ENCODE measurements at places on chromosomes 2 and 18.

- no peak for DNase-seq
These were observed 375 bp downstream of the WNT10A start for GRCh38 chr2:218880859-218881594.

DNA sequence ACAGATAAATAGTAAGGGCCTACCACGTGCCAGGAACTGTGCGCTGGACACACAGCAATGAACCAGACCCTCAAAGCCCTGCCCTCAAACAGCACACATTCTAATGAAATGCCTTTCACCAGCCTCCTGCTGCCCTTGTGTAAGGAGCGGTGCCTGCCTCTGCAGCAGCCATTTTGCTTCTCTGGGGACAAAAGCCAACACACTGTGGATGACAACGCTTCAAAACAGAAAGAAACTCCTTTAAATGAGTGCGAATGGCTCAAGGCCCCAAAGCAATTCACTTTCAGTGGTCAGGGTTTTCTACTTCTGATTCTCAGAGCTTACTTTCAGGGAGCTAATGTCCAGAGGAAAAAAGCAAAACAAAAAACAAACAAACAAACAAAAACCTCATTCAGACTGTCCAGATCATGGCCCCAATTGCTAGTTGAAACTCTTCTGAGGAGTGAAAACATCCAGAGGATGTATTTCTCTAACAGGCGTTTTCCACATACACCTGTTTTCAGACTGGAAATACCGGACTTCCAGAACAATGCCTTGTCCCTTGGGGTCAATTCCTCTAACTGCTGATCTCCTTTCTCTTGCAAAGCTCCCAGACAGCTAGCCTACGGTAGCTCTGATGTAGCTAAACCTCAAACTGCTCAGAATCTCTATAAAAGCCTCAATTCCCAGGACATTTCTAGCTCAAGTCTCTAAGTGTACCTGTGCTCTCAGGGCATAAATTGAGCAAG, 323.3 kb upstream of the ZNF521 start:
- DNase-seq, result no peak

DNA sequence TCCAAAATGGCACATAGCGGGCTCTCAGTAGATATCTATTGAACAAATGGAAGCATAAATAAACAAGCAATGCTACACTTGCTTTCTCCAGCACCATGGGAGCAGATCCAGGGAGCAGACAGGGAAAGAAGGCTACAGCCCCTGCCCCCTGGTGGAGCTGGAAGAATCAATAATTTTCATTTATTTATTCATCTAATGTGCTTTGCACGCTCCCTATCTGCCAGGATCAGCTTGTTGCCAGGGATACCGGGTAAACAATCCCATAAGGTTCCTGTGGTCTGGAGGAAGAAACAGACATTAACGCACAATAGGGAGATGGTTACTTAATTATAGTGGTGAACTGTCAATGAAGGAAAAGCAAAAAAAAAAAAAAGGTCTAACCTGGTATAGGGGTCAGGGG, 40.1 kb upstream of the CLASP1 start:
- DNase-seq, result peak; percentile 54

DNA sequence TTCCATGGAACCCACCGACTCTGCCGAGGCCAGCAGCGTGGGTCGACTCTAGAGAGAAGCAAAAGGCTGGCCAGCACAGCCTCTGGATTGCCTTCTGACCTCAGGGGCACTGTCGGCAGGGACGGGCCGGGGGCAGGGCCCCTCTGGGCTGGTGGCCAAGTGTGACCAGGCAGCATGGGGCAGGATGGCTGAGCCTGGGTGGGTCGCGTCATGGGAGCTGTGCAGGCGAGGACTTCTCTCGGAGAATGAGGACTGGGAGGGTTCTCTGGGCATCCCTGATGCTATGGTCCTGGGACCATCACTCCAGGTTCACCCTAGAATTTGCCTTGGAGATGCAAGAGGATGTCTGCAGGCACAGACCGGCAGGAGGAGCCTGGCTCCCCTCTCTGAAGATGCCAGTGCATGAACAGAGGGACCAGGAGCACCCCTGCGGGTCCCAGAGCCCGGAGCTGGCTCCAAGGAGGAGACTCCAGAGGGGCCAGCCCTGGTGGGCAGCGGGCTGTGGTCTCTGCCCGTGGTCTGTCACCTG, 289.2 kb downstream of the NDUFA10 start:
- no peak for DNase-seq

GRCh38 chr2:23124214-23124750, 260.7 kb upstream of the KLHL29 start:
- DNase-seq, result no peak

- no peak for DNase-seq
These were observed 77.7 kb downstream of the MEIS1 start for GRCh38 chr2:66512626-66513025.

DNA sequence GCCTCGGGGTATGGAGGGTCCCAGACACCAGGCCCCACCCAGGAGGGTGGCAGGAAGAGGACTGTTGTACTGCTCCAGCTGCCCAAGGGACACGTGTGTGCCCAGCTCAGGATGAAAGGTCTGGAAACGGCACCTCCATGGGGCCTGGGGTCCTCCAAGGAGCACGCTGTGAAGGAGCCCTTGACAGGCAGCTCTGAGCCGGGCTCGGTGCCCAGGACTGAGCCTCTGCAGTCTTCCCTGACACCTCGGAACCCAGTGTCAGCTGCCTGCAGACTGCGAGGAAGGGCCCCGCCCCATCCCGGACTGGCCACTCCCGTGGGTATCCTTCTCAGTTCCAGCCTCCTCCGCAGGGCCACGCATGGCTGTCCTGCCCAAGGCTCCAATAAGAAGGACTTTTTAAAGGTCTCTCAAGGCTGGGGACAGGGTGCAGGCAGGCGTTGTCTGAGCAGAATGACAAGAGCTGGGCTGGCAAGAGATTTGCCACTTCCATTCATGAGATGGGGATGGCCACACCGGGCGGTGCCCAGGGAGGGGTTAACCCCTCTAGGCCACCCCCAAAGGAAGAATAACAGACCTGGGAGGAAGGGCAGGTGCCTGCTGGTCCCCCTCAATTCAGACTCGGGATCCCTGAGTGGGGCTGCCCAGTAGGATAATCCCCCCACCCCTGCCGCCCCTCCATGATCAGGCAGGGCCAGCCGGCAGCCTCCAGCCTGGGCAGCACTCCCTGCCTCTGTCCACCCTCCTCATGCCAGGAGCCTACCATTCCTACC, 8.9 kb downstream of the ECEL1 start:
- DNase-seq, result no peak

DNA sequence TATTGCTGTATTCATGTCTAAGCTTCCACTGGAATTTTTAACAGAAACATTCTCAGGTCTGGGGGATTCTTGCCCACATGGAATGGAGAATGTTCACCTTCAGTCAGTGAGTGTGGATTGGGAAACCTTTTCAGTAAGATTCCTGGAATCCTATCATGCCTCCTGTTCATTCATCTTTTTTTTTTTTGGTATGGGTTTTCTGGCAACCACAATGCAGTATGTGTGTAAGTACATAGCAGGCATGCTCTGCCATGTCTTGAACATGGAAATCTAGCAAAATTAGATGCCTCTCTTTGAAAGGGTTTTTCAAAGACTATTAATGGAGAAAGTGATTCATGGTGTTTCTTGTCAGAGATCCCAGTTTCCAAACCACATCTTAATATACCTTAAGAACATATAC, 176.5 kb downstream of the LTBP1 start:
- DNase-seq, result no peak

DNA sequence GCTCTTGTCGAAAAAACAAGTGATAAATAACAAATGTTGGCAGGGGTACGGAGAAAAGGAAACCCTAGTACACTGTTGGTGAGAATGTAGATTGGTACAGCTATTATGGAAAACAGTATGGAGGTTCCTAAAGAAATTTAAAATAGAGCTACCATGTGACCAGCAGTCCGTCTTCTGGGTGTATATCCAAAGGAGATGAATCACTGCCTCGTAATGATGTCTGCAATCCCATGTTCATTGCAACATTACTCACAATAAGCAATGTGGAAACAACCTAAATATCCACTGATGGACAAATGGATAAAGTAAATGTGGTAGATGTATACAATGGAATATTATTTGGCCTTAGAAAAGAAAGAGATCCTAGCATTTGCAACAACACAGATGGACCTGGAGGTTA, 50.6 kb downstream of the SLC16A14 start:
- no peak for DNase-seq

GRCh38 chr2:72815655-72816278, 10.1 kb downstream of the EXOC6B start:
- DNase-seq, result no peak

GRCh38 chr2:235384624-235385023, 109.2 kb upstream of the AGAP1 start:
- no peak for DNase-seq

DNA sequence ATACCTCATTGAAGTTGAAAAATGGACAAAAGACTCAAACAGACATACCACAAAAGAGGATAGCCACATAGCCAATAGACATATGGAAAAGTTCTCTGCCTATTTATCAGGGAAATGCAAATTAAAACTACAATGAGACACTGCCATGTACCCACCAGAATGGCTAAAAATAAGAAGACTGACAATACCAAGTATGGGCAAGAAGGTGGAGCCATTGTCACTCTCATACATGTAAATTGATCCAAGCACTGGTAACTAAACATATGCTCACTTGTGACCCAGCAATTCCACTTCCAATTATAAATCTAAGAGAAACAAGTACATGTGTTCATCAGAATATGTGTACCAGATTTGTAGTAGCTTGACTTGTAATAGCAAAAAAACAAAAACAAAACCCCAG, 4.6 kb downstream of the LOXHD1 start:
- DNase-seq, result no peak

DNA sequence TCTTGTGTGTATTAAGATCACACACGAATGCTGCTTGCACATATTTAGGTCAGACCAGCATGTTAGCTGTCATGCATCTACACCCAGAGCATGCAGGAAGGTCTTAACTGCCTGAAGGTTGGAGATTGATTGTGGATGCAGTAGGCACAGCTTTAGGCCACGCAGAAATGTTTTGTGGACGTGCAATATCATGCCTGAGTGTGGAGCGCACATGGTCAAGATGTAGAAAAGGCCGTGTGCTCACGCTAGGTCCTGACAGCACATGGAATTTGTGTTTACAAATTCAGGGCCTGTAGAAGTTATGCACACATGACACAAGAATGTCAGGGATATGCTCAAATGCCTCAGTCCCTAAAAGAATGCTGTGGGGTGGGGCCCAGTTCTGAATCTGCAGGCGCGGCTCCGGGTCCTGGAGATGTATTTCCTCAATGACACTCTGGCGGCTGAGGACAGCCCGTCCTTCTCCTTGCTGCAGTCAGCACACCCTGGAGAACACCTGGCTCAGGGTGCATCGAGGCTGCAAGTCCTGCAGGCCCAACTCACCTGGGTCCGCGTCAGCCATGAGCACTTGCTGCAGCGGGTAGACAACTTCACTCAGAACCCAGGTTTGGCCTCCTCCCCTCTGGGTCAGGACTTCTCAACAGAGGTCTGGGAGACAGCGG, 27.9 kb downstream of the MARCO start:
- DNase-seq, result no peak

DNA sequence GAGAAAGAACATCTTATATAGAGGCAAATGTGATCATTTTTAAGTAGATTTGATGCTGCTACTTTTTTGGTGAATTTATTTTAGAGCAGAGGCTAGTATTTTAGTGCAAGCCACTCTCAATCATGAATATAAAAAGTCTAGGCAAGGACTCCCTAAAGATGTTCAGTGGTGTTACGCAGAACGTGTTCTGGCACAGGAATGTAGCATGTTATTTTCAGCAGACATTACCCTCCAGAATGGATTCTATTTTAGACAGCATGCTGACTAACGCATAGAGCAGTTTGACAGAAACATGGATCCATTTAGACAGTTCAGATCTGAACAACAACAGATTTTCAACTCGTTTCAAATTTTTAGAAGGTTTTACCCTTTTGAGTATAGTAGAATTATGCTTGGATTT, 54.1 kb downstream of the DSC3 start:
- no peak for DNase-seq

- no peak for DNase-seq
These were observed 69.2 kb downstream of the NRXN1 start for GRCh38 chr2:50962731-50963130.

DNA sequence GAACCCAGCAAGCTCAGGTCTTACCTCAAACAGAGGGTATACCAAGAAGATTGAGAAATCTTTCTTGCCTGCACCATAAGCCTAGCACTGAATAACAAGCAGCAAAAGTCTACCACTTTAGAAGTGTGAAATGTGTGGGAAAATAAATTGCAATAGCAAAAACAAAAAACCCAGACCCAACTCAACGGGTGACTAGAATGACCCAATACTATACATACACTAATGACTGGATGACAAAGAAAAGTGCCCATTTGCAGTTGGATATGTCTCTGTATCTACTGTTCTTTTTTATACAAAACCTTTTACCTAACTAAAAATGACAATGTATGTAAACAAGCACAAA, 950.6 kb downstream of the TRIB2 start:
- no peak for DNase-seq

DNA sequence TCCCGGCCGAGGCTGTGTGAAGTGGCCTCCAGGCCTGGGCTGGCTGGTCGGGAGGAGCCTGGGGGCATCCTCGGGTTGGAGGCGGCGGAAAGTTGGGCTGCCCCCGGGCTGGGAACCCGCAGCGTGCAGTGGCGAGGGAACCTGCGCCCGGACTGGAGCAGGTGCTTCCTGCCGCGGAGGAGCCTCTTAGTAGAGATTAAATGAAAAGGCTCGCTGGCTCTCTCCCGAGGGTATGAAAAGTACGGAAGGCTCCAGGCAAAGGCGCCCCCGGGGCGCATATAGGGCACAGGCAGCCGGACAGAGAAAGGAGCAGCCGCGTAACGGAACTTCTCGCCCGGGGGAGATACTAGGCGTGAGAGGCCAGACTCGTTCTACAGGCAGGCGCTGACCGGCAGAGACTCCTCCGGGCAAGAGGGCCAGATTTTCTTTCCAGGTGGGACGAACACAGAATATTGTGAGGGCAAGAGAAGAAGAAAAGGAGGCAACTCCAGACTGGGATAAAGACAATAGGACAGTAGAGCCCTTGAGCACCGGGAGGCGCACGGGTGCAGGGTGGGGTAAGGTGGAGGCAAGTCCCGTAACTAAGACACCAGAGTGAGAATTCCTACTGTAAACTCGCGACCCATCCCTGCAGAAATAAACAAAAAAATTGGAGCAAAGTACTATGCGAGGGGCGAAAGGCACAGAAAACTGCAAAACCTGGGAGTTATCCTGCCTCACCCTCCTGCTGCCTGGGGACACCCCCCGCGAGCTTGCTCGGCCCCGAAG, 816 bp downstream of the CDH2 start:
- peak; percentile 14 for DNase-seq

DNA sequence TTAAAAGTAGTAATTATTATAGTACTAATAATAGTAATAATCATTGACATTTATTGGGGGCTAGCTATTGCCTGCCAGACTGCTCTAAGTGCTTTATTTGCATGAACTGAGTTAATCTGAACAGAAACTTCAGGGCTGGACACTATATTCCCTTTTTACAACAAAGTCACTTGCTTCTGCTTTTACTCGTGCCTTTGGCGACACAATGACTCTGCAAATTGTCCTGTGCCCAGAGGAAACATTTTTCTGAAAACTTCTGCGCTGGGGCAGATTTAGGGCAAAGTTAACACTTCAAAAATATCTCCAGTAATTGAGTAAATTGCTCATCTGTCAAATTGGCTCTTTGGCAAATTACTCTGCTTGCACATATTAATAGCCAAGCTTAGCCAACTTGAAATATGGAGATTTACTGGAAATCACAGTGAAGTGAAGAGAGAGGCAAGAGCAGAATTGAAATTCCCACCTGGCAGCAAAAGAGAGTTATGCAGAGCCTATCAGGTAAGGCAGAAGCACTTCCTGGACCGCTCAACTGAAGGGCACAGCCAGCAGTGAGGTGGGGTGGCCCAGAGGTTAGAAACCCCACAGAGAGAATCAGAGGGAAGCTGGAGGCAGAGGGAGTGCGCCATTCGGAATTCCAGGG, 36.3 kb downstream of the BMP10 start:
- DNase-seq, result no peak

GRCh38 chr2:166091439-166091838, 36.4 kb downstream of the SCN1A start:
- no peak for DNase-seq
